T1000 (cell line): ENCODE measurements at places on chromosomes 11 and 22.

- DNase-seq = no peak
These were observed 33.7 kb upstream of the PITPNB start for GRCh38 chr22:27952779-27953178.

DNA sequence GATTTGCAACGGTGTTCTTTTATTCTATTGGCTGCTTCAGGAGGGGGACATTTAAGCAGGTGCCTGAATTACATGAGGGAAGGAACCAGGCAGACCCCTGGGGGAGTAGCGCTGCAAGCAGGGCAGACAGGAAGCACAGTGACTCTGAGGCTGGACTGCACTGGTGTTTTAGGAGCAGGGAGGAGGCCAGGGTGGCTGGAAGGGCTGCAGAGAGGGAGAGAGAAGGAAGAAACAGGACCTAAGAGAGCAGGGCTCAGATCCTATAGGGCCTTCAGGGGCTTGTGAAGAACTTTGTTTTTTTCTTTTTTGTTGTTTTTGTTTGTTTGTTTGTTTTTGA lies 62.5 kb upstream of the SORL1-AS1 start:
- DNase-seq = no peak

DNA sequence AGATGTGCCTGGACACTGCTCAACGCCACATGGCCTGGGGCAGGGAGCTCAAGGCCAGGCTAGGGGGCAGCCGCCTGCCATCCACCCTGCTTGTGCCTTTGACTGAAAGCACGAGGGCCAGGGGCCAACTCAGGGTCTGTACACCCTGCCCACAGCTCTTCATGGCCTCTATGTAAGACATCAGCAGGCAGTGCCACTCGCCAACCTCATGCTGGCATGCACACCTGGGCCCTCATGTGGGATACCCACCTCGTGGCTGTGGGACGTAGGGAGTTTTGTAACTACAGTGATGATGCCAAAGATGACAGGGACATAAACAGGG lies 25.6 kb downstream of the TBX1 start:
- DNase-seq = no peak

- no peak for DNase-seq
These were observed 15.1 kb downstream of the JHY start for GRCh38 chr11:122897606-122898210.

- no peak for DNase-seq
These were observed 56.5 kb downstream of the FAM76B start for GRCh38 chr11:95732930-95733602.

GRCh38 chr11:18013790-18014507 lies 1.1 kb upstream of the SERGEF start:
- DNase-seq = no peak
